Midbrain (tissue), 1 donor: ENCODE measurements at places on chromosomes 1 and 21.
A peak's percentile ranks its signal among the peaks of the same experiment; 100 is the strongest.

- no peak for DNase-seq
Observed at GRCh38 chr1:10457875-10458274, 8.0 kb downstream of the CORT start.

- DNase-seq: peak; percentile 38
Observed at GRCh38 chr1:18557621-18558465, 72.8 kb upstream of the PAX7 start.

DNA sequence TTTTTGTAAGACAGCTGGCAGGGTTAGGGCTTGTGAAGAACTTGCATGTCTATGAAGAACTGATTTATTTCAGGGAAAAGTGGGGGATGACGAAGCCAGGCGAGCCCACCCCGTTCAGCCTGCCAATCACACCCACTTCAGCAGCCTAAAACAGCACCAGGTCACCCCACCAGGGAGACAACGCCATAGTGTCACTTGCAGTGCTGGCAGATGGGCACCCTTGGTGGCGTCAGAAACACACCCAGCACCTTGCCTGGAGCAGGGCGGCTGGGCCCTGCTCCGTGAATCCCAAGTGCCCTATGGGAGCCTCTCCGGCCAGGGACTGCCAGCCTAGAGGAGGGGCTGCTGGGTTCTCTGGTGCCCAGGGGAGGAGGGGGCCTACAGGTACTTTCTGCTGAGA lies 5.0 kb upstream of the NADK start:
- DNase-seq: no peak

GRCh38 chr1:204288021-204288588 lies 71.6 kb downstream of the PLEKHA6 start:
- no peak for DNase-seq

GRCh38 chr1:173014160-173014559 lies 36.6 kb downstream of the TNFSF18 start:
- no peak for DNase-seq

- DNase-seq: peak; percentile 38
Observed at GRCh38 chr21:37071561-37072273, 1.2 kb downstream of the PIGP start.

- peak; percentile 66 for DNase-seq
Observed at GRCh38 chr1:211736351-211736915, 61.0 kb upstream of the NEK2 start.

GRCh38 chr1:43786201-43786958 lies 79.0 kb downstream of the ST3GAL3 start:
- no peak for DNase-seq

- no peak for DNase-seq
Observed at GRCh38 chr1:151790940-151791651, 796 bp upstream of the TDRKH start.

DNA sequence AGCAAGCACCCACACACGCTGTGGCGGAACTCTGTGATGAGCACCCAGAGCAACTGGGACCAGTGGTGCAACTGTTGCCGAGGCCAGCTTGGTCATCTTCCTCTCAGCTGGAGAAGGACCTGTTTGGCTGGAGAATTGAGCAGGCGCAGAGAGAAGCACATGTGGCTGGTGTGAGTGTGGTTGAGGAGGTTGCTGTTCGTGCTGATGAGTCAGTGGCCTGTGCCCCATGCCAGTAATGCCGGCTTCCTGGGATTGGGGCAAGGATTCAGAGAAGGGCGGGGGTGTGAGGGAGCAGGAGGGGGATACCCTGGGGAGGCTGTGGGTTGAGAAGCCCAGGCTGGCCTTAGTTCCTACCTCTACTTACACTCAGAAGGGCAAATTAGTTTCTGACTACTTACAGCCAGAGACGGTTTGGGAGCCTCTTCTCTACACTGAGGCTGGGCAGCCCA lies 57.5 kb upstream of the EPS8L3 start:
- no peak for DNase-seq

DNA sequence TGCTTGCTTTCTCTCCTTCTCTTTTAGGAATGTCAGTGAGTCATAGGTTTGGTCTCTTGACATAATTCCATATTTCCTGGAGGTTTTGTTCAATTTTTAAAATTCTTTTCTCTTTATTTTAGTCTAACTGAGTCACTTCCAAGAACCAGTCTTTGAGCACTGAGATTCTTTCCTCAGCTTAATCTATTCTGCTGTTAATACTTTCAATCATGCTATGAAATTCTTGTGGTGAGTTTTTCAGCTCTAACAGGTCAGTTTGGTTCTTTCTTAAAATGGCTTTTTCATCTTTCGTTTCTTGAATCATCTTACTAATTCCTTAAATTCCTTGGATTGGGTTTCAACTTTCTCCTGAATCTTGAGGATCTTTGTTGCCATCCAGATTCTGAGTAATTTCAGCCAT lies 321.0 kb downstream of the PTBP2 start:
- DNase-seq: no peak

DNA sequence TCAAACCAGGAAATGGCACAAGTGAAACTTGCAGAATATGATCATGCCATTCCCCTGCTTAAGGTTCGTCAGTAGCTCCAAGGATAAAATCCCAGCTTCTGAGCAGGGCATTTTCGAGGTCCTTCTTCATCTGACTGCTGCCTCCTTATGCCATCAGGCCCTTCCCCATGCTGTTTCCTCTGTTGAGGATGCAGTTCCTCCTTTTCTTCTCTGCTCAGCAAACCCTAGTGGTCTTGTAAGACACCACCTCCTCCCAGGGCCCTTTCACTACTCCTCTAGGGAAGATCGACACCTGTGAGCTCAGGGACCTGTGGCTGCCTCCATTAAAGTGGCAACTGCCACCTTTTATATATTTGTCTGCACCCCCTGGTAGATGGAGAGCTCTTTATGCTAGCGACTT lies 62.1 kb upstream of the JUN start:
- DNase-seq: no peak

DNA sequence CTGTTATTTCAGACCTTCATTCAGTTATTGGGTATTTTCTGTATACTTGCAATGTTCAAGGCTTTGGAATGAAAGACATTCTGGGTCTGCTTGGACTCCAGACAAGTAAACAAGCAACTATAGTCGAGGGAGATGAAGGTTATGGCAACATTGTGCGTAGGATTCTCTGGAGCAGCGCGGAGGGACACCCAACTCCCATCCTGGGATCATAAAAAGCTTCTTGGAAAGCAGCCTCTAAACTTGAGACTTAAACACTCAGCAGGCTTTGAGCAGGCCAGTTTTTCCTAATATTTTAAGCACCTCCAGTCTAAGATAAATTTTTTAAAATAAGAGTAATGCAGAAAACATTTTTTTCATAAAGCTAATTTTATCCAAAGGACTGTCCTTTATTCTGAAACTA lies 7.6 kb upstream of the LYST start:
- no peak for DNase-seq

DNA sequence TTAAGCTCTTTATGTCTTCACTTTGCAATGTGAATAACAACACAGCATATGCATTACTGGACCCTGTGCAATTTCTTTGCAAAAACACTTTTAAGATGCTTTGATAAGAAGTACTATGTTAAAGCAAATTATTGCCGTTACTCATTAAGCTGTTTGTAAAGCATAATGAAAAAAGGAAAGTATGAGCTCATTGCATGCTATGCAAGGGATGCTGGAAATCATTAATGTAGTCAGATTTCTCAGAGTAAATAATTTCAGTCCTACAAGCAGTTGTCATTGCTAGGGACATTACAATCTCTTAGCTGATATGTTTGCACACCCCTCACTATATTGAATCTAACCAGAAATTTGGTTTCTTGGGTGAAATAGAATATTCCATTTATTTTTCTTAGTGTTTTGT lies 982.5 kb upstream of the ADGRL2 start:
- DNase-seq: no peak

GRCh38 chr1:206734499-206735142 lies 36.0 kb upstream of the IL19 start:
- DNase-seq: no peak

DNA sequence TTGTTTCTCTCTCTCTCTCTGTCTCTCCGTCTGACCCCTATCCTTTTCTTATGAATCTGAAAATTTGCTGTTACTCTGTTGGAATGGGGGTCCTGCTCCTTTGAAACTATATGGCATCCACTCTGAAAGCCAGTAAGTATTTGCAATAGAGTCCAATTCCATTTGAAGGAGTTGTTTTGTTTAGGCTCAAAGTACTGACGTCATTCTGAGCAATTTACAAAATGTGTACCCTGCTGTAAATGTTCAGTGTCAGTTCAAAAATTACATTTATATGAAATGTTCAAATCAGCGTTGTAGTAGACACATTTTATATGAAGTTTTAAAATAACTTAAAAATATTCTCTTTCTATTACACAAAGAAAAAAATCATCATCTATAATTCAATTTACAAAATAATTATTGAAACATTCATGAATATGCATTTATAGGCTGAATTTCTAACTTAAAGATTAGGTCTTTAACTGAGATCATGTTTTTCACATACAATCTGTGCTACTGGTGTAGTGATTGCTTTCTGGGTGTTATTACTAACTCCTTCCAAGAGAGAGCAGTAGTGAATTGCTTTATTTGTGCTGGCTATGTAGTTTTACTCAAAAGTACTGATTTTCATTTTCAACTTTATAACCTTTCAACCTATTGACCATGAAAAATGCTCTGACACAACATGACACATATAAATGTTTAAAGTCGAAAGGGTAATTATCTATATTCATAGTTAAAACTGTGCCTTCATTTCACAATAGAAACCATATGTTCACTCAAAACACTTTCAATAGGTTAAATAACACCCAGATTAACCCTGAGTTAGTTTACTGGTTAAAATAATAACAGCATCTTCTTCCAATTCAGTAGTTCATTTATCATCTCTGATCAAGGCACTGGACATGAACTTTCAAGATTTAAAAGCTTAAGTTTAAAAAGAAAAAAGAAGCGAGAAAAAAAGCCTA lies 253.1 kb upstream of the ADGRL4 start:
- DNase-seq: peak; percentile 9
